ENCODE measurements at places on chromosomes 3 and 15.

DNA sequence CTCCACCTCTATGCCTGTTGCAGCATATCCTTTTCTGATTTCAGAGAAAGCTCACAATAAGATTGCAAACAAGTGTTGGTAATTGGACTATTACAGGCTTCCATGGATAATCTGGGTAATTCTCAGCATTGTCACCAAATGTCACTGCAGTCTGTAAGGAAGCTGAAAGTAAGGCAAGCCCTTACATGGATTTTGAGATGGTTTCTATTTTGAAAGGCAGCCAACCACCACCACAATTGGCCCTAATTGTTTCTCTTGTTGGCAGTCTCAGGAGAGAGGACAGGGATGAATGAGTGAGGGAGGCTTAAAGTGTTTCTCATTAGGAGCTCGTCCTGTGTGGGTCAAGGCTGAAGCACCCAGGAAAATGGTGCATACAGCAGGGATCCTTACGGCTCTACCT, 879.9 kb downstream of the TUSC7 start:
- no peak for DNase-seq

GRCh38 chr3:33202711-33203457, 15.7 kb downstream of the SUSD5 start:
- DNase-seq, result no peak

DNA sequence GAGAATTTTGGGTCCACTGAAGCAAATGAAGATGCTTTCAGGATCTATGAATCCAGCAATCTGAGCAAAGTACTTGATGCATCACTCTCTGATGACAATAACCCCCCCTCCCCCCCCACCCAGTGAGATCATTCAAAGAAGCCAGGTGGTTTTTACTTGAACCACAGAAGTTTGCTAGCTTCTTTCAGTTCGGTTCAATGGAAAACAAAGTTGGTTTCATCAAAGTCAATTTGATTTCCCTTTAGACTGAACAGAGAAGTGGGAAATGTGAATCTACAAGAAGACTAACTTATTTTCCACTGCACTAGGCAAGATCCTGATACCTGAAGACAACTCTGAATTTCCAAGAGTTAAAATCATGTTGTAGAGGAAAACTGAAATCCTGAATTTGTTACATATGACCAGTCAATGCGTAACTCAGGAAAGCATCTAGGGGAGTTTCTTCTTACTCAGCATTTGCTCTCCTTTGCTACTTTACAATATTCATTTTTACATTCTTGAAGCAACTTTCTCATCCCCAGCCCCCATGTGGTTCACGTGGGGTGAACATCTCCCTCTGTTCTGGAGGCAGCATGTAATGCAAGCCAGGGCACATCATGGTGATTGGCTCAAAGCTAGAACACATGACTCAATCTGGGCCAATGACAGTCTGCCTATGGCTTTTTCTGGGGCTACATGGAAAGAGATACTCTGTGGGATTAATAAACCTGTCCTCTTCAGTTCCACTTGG, 572.6 kb downstream of the FOXP1 start:
- DNase-seq, result no peak

GRCh38 chr15:57761562-57761961, 55.0 kb downstream of the POLR2M start:
- DNase-seq, result no peak

DNA sequence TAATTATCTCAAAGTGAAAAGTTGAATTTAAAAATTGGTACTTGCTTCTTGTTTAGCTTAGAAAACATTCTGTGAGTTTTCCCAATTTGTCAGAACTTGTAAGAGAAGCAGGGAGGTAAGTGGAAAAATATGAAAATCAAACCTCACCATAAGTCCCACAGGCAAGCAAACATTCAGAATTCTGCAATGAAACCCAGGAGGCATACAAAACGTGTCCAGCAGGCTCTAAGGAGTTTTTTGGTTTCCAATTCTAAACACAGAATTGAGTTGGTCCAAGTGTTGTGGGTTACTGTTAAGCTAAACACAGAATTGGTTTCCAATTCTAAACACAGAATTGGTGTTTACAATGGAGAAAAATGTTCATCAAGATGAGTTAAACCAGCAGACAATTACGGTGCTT, 27.1 kb upstream of the ACKR4 start:
- DNase-seq, result no peak

- DNase-seq, result no peak
Observed at GRCh38 chr15:62823561-62823960, 219.0 kb upstream of the TPM1 start.

DNA sequence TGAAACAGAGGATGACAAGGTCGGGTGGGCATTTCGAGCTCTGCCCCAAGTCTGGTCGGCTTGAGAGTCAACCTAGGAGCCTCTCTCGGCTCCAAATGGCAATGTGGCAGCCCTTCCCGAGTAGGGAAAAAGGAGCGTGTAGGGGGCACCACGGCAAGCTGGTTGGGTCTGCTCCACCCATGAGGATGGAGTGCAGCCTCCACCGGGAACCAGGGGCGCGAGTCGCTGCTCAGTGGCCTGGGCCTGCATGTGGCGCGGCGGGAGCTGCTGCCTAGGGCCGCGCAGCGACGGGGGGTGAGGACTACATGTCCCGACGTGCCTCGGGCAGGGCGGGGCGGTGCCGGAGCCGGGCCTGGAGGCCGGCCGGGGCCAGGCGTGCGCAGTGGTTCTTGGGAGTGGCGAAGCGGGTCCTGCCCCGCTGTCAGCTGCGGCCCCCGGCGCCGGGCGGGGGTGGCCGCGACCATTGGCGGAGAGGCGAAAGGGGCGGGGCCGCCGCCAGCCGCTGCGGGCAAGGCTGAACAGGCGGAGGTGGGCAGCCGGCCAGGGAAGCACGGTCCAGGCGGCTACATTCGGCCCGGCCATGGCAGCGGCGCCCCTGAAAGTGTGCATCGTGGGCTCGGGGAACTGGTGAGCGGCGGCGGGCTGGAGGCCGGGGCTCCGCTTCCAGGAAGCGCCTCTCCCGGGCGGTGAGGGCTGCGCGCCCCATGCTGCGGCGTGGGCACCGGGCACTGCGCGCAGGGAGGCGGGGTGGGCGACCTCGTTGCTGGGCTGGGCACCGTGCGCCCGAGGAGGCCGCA, at the start of gene GPD1L:
Gene GPD1L (plus strand): TSS at position 489 of the 797 bp plus-strand sequence. CDS start 92 bp downstream, at position 581.
- peak; percentile 97 for DNase-seq

DNA sequence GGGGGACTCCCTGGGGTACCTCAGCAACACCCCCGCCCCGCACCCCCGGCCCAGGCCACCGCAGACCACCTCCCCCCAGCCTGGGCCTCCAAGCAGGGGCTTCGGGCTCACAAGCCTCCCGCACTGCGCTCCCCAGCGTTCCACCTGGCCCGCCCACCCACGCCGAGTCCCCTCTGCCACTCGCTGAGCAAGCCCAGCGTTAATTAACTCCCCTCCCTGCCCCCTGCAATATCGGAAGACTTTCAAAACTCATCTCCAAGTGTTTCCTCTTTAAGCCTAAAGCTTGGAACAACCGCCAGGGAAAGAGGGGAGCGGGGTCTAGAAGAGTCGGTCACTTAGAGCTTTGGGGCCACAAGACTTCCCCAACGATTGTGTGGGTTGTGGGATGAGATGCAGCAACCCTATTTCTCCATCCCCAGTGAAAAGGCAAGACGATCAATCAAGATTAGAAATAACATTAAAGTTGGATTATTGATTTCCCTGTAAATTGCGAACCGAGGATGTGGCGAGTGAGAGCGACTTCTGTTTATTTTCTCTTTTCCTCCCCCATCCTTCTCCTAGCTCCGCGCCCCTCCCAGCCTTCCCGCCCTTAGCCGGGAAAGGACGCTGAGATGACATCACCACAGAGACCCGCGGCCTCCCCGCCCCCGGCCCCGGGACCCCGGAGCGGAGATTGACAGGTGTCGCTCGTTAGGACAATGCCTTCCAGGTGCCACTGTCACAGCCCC, 30.2 kb downstream of the NR2F2 start:
- DNase-seq, result no peak
